ENCODE measurements at places on chromosomes 5 and 9.

DNA sequence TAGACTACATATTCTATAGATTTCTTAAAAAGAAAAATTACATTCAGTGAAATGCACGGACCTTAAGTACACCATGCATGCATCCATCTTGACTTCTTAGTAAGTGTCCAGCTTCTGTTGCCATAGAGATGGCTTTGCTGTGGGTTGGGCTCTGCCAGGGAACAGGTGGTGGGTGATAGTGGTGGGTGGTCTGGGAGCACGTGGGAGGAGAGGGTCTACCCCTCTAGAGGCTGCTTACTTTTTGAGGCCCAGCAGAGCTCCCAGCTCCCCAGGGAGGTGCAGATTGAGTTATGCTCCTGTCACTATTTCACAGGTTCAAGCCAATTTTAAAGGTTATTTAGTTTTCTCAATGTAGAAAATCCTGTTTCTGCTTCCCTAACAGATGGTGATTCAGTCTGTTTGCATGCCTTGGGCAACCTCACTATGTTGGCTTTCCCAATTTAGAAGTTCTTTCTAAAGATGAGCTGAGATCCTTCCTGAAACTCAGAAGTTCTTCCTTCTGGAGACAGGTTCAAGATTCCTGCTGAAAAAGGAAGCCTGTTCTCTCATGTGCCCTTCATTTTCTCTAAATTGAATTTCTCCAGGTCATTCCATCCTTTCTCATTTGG, 107.4 kb upstream of the LHFPL2 start:
- no peak for DNase-seq

- DNase-seq: no peak
Observed at GRCh38 chr9:77772646-77773045, 124.5 kb upstream of the GNA14 start.

DNA sequence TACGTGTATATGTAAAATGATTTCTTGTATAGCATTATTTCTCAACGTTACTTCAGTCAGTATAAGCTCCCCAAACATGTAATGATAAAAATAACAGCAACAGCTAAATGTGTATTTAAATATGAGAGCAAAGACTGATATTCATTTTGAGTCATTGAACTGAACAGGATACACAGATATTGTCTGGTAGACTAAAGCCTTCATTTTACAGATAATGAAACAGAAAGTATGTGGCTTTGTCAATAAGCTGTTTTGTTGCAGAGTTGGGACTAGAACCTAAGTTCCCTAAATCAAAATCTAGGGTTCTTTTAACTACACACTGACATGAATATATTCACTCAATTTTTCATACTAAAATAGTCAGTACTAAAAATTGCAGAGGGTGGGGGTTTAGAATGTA, 80.4 kb upstream of the MARCHF11 start:
- no peak for DNase-seq

GRCh38 chr9:97376902-97377301, 35.0 kb upstream of the TDRD7 start:
- DNase-seq: no peak

DNA sequence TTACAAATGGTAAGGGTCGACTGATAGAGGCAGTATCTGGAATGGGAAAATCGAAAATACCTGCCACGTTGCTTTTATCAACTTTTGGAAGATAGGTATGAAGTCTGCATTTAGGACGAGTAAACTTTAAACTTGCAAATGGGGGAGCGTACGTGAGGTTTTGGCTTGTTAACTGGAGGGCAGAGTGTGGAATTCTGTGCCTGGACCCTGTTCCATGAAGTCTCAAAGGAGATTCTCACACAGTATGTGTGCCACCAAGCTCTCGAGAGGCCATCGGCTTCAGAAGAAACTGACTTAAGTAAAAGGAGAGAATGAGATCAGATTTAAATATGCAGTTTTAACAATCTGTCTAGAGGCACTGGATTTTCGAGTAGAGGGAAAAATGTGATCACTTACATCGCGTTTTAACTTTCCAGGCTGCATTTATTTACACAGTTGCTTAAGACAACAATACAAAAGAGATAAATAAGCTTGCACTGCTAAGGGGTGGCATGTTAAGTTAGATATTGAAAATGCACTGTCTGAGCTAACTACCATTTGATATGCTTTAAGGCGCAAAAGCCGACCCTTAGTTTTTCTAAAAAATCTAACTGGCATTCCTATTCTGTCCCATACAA, 401.6 kb downstream of the EBF1 start:
- no peak for DNase-seq

- no peak for DNase-seq
Observed at GRCh38 chr9:134066526-134066912, 1.3 kb downstream of the BRD3 start.

- no peak for DNase-seq
Observed at GRCh38 chr5:157767689-157768088, 24.2 kb downstream of the LSM11 start.
